ENCODE measurements at places on chromosomes 5 and 9.

DNA sequence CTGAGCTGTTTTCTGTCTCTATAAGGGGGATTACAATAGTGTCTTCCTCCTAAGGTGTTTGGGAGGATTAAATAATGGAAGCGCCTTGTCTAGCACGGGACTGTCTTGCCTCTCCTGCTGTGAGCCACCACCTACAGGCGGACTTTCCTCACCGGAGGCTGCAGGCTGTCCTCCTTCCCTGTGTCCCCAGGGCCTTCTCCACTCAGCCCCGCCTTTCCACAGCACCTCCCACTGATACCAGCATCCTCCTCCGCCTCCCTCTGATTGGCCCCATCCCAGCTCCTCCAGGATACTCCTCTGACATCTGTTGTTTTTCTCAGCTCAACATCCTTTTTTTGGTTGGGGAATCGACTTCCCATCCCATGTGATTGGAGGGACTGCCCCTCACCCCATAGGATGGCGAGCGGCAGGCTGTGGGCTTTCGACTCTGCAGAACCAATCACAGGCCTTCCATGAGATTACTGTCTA is 851 bp upstream of the ZDHHC12 start:
- peak; percentile 73 for DNase-seq

- no peak for DNase-seq
These were observed 2.8 kb upstream of the TEX10 start for GRCh38 chr9:100355561-100355960.

DNA sequence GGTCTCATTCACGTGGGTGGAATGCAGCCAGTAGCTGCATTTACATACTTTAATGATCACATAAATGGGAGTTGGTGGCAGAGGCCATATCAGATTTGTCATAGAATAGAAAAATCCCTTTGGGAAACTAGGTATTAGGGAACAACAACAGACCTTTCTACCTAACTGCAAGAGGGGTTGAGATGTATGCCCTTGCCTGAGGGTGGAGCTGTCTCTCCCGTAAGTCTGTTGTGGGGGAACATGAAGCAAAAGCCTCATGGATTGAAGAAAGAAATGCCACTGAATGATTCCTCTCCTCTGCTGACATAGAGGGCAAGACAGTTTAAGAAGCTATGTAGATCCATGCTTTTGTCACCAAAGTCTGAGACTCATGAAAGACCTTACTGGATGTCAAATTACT is 461.3 kb downstream of the SPOCK1 start:
- DNase-seq = no peak

GRCh38 chr9:107486674-107487520 is 2.7 kb downstream of the KLF4 start:
- DNase-seq = no peak

DNA sequence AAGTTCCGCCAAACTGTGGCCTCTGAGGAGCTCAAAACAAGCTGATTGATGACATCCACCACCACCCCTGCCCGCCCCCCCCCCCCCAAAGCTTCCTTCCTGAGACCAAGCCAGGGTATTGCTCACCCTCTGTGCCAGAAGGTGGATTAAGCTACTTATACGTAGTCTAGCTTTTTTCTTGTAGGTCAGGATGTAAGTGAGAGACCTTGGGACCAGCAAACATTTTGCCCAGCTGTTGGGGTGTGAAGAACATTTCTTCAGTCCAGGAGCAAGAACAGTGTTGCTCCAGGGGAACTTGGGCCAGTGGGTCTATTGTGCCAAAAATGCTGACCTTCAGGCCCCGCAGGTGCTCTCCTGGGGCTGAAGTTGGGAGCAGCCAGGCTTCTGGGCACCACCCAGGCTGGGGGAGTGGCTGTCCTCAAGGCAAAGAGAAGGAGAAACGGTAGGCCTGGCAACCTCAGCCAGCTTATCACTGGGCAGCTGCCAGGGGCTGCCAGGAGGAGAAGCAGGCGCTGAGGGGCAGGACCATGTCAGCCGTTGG is 18.0 kb downstream of the NEURL1B start:
- no peak for DNase-seq

- no peak for DNase-seq
These were observed 56.6 kb downstream of the ADAM19 start for GRCh38 chr5:157518963-157519362.

GRCh38 chr5:103019804-103020203 is 100.1 kb downstream of the GIN1 start:
- no peak for DNase-seq

GRCh38 chr5:149946118-149946517 is 1.5 kb upstream of the PDE6A start:
- no peak for DNase-seq

DNA sequence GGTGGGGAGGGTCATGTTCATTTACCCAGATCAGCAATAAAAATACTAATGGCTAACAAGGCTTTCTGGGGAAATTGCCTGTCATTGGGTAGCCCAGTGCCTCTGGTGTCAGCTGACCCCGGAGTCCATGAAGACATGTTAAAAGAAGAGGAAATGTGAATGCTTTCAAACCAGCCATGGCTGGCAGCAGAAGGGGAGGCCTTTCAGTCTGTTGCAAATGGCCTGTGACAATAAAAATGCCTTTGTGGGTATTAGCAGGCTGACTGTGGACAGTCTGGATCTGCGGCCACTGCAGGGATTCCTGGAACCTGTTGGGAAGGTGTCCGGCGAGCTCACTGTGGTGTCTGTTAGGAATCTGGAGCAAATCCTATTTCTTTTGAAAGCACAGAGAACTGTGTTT is 7.5 kb downstream of the ABL1 start:
- no peak for DNase-seq

- no peak for DNase-seq
These were observed 48.4 kb upstream of the ANKRD33B start for GRCh38 chr5:10515492-10515891.

DNA sequence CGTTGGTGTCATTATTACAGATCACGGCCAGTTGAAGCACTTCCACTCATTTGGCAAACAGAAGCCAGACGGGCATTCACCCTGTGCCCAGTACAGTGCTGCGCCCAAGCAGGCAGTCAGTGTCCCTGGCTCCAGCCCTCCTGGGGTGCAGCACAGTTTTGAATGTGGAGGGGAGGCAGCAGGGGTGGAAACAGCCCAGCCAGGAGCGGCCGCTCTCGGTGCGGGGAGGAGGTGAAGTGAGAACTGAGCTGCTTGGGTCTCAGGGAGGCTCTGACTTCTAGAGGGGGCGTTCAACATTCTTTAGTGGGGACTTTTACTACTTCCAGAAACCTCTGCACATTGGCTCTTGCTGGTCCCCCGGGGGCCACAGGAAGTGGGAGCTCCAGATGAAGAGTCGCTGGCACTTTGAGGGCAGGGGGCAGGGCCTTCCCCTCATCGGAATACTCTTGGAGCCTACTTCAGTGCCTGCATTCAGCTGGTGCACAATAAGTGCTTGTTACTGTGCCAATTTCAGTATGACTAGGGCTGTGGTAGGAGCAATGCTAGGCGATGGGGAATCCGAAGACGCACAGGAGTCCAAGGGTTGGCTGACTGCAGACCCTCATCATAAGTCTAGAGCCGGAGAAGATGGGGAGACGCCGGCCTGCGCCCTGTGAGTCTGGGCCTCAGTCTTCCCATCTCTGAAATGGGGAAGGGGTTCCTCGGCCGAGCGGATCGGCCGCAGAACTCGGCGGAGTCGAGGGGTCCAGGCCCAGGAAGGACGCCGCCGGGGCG is 492 bp upstream of the NEK6 start:
- DNase-seq = no peak

DNA sequence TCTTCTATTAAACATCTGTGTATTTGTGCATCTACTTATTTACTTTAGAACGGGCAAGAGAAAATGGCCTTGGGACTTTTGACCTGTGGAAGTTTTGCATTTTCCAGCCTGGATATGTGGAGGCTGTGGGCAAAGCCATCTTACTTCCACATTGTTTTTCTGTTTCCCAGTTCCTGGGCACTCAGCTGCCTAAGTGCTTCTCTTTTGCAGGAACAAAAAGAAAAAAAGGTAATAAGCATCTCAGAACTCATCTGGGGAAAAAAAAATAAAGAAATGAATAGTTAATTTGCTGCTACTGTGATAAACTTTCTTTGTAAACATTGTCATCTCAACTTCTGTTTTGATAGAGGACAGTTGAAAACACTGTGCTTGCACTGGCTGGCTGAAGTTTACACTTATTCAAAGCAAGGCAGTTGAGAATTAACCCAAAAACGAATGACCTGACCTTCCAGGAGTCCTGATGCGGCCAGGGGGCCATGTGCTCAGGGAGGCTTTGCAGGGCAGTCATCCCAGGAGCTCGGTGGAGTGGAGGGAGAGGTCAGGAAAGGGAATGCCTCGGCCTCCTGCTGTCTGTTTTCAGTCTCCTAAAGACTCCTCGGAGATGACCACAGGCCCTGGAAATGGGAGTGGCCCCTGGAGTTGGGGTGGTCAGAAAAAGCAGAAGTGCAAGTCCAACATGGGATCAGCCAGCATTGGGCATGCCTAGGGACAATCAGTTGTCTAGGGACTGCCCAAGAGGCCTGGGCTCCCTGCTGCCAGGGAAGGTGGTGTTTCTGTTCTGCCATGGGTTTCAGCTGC is 75.5 kb downstream of the RAI14 start:
- DNase-seq = no peak

- no peak for DNase-seq
These were observed 1672.0 kb upstream of the CDH9 start for GRCh38 chr5:28710360-28710759.

Measured in epithelial cell of esophagus (primary cell).